ENCODE measurements at places on chromosomes 11 and 22.

GRCh38 chr11:41803895-41804294, 344.4 kb upstream of the LRRC4C start:
- DNase-seq, result no peak

DNA sequence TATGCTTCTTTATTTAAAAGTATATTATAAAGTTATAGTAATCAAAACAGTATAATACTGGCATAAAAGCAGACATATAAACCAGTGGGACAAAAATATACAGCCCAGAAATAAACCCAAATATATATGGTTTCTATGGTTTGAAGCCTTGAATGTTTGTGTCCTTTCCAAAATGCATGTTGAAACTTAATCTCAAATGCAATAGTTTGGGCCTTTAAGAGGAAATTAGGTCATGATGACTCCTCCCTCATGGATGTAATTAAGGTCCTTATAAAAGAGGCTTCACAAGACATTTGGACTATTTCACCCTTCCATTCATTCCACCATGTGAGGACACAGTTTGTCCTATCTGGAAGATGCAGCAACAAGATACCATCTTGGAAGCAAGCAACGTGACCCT, at the start of gene MS4A6E:
TSS of gene MS4A6E (plus strand) at position 301 of the 400 bp plus-strand sequence. CDS start 7,641 bp downstream, outside the sequence.
- no peak for DNase-seq

DNA sequence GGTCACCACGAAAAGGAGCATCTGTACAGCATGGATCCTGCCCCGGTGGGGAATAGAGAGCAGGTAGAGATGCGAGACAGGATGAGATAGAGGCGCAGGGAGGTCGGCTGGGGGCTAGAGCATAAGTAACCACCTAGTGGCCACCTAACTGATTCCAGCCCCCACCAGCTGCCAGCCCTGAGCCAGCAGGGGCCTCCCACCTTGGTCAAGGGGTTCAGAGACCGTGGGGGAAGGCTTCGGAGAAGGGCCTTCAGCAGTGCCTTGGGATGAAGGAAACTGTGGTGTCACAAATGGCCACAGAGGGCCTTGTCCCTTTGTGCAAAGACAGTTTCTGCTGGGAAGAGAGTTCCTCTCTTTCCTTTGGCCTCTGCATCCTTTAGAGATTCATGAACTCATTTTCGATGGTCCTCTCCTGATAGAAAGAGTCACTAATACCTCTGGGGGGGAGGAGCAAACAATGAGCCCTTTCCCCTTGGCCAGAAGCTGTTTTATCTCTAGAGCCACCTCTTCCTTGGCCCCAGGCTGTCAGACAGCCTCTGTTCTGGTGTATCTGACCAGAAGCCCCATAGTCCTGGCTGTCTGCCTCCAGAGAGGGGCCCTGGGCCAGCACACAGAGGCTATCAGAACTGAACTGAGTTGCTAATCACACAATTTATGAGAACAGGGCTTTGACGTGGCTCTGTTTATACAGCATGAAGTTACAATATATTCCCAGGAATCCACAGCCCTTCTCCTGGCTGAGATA, 146.0 kb downstream of the PARVA start:
- no peak for DNase-seq

DNA sequence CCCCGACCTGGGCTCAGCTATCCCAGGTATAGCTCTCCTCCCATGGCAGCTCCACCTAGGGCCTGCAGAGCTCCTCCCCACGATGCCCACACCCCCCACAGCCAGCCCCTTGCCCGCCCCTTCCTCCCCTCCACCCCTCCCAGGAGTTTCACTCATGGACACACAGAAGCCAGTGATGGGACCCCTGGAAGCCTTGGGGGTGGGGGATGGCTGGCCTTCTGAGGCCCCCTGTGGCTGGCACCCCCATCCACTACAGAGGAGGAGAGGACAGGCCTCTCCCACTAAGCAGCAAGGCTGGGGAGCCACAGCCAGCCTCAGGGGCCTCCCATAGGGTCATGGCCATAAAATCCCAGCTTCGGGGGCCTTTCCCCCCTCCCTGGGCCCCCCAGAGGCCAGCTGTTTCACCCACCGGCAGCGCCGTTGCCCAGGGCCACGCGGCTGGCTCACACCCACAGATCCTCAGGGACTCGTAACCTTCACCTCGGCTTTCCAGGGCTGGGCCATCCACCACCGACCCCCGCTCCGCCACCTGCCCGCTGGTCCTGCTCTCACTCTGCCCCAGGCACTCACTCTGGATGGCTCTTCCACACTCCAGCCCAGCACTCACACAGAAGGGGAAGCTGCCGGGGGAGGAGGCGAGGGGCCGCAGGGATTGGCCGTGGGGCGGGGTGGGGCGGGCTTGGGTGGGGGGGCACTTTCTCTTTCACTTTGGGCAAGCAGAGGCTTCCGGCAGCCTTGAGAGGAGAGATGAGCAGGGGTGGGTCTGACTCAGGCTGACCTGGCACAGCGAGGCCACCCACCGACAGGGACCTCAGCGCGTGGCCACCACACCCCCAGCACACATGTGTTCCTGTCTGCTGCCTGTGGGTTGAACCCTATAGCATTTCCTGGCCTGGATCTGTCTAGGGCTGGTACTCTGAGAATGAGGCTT, 2.2 kb downstream of the SLC25A22 start:
- peak; percentile 74 for DNase-seq

- no peak for DNase-seq
These were observed 34.6 kb upstream of the MMP13 start for GRCh38 chr11:102990145-102990544.

DNA sequence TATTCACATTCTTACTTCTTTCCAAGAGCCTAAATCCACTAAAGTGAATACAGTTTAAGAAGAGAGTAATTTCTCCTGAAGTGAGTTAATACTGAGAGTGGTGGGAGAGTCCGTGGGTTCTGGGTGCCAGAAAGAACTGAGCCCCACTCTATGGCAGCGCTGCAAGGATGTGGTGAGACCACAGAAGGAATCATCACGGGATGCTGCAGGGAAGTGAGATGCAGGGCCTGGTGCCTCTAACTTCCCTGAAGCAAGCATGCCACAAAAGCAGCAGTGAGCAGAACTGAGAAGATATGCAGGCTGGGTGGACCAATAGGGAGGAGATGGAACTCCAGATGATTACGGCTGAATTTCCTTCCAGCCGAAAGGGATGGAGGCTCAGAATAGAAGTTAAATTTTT, 5.0 kb upstream of the MMP12 start:
- DNase-seq, result no peak

DNA sequence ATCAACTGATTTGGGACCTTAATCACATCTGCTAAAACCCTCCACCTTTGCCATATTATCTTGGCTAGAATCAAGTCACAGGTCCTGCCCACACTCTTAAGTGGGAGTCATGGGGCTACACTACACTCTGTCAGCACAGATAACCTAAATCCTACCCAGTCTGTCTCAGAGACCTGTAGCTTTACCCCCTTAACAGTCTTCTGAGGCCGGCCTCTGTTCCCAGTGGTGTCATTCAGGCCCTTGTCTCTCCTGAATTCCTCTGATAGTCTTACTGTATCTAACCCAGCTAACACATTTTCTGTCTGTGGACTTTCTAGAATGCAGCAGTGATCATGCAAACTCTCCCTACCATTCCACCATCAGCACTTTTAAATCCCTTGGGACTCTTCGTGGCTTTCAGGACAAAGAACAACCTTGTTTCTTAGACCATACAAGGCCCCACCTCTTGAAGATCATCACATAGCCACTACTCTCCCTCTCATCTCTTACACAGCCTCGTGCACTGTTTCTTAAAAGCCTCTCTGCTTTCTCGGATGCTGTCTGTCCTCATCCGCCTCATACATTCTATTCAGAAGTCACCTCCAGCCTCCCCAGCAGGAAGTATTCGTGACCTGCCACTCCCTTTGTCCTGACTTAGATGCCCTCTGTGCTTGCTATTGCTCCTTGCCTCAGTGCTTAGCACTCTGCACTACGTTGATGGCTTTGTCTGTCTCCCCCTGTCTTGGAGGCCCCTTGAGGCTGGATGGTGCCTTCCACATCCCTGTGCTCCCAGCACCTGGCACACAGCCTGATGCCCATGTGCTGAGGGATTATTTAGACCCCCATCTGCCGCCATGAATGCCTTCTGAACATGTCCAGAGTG, 57.9 kb downstream of the PANX1 start:
- DNase-seq, result no peak

DNA sequence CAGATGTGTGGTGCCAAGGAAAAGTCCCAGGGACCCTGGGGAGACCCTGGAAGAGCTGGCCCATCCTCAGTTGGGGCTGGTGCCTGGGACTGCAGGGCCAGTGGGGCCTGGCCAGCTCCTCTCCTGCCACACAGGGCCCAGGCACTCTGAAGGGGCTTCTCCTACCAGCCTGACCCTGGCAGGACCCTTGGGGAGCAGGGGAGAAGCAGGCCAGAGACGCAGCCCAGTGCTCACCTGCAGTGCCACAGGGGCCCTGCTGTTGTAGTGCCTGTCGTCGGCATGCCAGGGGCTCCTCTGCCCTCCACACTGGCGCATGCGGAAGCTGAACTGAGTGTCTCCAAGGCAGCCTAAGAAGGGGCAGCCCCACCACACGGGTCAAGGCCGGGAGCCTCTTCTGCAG, 9.1 kb downstream of the DENND6B start:
- DNase-seq, result no peak

DNA sequence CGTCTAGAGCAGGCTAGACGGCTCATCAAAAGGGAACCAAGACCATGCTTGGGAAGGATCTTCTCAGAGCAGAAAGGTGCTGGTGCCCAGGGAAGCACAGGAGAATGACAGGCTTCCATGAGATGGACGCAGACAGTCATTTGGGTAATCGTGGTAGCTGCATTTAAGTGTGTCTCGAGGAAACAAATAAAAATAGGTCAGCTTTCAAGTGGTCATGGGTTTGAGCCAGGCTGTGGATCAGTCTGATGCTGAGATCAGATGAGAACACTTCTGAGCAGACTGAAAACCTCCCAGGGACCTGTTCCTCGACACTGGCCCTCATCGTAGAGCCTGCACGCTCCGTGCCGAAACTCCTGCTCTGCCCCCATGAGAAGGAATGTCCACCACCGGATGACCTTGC, 4.7 kb downstream of the CARS1 start:
- DNase-seq, result no peak

- DNase-seq, result no peak
These were observed at the start of gene KCNA4 for GRCh38 chr11:30016588-30017363. Gene KCNA4, minus strand, starts transcription at chr11:30017030. Its CDS starts 4,352 bp downstream, at chr11:30012678.

GRCh38 chr22:33144721-33145120, 86.5 kb upstream of the SYN3 start:
- no peak for DNase-seq

- no peak for DNase-seq
These were observed 5.7 kb downstream of the PATE2 start for GRCh38 chr11:125772834-125773505.

DNA sequence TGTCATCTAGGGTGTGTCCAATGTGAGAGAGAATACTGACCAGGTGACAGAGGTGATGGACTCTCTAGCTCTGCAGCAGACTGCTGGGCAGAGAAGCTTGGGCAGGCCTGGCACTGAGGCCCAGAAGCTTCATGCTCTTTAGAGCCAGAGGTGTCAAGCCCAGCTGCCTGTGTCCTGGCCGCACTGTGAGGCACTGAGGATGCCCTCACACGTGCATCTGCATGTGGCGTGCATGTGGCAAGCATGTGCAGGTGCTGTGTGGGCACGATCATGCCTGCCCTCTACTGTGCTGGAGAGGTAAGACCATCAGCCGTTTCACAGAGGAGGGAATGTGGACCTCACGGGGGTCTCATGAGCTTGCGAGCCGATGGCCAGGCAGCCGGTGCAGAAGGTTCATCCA, 15.8 kb upstream of the TXNRD2 start:
- DNase-seq, result no peak

GRCh38 chr11:60844045-60844869, 2.3 kb downstream of the CCDC86 start:
- DNase-seq, result no peak

DNA sequence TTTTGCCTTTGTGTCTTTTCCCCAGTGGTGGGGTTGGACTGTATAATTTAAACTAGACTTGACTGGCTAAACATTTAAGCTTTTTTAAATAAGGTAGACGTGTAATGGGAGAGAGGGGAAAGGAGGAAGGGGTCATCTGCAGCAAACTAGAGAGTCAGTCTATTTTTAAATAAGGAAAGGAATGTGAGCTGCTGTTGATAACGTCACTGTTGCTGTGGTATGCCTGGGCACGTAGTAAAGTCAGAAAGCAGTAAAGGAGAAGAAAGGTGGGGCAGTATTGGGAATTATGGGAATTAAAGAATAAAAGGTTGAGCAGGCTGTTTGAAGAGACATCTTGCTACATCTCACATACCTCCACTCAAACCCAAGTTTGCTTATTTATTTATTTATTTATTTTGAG, 80.4 kb upstream of the FSHB start:
- no peak for DNase-seq

- DNase-seq, result no peak
These were observed 18.3 kb downstream of the ATG16L2 start for GRCh38 chr11:72832301-72833082.

DNA sequence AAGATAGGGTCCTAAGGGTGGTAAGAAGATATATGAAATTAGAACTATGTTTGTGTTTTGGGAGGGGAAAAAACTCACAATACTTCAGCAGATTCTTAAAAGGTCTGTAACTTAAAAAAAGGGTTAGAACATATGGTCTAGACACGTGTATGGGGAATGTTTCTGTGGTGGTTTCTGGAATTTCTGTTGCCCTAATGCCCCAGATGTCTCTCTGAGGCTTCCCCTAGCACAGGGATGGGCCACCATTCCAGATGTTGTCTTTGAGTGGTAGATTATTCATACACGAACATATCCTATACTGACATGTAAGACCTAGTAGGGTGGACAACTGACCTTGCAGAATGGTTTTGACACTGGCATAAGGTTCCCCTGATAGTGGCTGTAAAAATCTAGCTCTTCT, 26.2 kb downstream of the EHF start:
- no peak for DNase-seq

DNA sequence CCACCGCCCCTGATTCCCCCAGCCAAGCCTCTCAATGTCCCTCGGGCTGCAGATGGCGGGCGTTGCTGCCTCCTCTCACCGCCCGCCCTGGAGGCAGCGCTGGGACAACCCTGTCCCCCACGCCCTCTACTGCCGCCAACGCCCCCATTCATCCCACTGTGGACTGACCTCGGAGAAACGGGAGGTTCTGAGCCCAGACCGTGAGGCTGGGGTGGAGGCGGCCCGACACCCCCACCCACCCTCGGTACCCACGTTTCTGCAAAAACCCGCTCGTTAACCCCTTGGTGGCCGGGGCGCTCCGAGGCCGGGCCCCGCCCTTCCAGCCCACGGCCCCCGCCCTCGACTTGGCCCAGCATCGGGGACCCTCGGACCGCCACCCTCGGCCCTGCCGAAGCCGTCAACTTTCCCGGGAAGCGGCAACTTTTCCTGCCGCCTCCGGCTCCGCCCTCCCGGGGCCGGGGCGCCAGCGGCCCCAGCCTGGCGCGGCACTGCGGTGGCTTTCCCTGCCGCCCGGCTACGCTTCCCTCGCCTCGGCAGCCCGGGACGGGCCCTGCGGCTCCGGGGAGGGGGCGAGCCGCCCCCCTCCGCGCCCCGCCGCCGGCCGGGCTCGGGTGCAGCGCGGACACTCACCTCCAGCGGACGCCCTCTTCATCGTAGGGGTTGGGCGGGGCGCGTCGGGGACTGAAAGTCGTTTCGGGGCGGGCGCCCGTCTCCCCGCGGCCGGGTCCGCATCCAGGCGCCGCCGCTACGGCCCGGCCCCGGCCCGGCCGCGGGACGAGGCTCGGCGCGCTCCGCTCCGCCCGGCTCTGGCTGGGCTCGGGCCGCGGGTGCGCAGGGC, 458 bp downstream of the RTN4R start:
- no peak for DNase-seq

Measured in activated CD4-positive, CD25-positive, alpha-beta regulatory T cell treated with anti-CD3 and anti-CD28 coated beads, Interleukin-2, amount 50 U/mL, for 72 hours (primary cell).